ENCODE measurements at places on chromosomes 11 and 22.

GRCh38 chr11:46918083-46918787 is at the start of gene LRP4:
Gene LRP4, minus strand, starts transcription at chr11:46918550. Its CDS starts 171 bp downstream, at chr11:46918379.
- no peak for DNase-seq

DNA sequence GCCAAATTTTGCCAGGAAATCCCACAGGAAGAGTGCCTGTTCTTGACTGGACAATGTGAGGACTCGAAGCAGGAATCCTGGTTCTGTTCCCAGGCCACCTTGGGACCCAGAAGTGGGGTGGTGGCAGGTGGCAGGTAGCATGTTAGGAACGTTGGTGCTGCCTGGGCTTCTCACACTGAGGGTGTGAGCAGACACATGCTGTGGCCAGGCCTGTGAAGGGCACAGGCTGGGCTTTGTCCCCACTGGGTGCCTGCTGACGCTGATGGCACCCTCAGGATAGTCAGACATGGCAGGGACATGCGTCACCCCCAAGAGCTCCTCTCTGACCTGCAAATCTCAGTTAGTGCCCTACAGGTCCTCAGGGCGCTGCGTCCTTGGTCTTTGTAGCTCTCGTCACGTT is 21.1 kb upstream of the NECTIN1 start:
- DNase-seq = no peak

- DNase-seq = no peak
These were observed 3.6 kb downstream of the USP35 start for GRCh38 chr11:78192223-78192719.

- DNase-seq = no peak
These were observed 2.0 kb upstream of the PIWIL3 start for GRCh38 chr22:24776525-24776924.

DNA sequence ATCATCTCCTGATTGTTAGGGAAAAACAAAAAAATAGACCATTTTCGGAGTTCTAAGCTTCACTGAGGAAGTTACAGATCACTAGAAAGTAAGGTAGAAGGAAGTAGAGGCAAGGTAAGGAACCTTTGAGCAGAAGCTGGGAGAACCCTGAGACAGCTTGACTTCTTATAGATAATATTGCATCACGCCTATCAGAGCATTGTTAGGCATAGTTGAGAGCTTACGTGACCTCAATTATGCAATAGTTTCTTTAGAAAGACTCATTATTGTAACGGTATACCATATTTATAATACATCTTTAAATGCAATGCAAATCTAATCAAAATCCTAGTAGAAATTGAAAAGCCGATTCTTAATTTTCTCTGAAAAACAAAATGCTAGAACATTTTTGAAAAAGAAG is 4.9 kb downstream of the TBRG1 start:
- DNase-seq = no peak
